ENCODE measurements at places on chromosomes 2 and 18. TPM values are rescaled to one million over a fixed set of nuclear protein-coding genes. Genes with fewer than 3 reads are reported as not detected.
A peak's percentile ranks its signal among the peaks of the same experiment; 100 is the strongest.

DNA sequence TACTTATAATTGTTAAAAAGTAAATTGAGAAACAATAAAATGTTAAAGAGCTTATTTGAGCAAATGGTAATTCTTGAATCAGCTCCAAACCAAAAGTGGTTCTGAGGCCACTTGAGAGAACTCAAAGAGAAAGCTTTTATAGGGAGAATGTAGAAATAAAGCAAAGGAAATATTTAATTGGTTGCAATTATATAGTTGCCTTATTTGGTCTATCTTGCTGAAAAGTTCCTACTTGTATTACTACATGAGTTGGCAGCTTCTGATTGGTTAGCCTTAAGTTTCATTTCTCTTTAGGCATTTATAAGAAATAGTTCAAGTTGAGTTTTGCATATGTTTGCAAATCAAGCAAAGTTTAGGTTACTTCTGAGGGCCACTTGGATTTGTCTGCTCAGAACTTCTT, 38.1 kb downstream of the SCN2A start:
- H3K27ac ChIP-seq = no peak overlapping the region
- no peak overlapping the region for H3K4me3 ChIP-seq
- no peaks in the 10 kb centered on the region for H3K4me1 ChIP-seq
- DNase-seq = no peak
- no peaks in the 10 kb centered on the region for H3K27me3 ChIP-seq

DNA sequence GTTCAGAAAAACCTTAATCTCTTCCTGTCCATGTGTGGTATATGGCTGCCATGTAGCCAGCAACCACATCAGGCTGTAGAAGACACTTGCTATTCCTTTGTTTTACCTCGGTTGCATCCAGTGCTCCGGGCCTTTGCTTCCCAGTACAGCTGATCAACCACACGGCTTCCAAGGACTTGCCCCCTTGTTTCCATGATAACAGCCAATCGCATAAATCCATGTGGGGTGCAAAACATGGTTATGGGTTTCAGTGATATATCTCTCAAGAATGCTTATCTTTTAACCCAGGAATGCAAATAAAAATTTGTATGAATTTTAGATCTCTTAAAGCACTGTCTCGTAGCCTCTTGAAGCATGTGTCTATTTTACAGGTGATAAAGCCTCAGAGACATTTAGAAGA, 118.3 kb downstream of the MGAT5 start:
- H3K36me3 ChIP-seq = peaks cover 4% of the 10 kb centered on the region
- no peak overlapping the region for H3K4me3 ChIP-seq
- no peak overlapping the region for H3K27ac ChIP-seq
- H3K4me1 ChIP-seq = peaks cover 13% of the 10 kb centered on the region

RAD51AP2 gene
- polyA plus RNA-seq = not detected

ALPI gene
- not detected for polyA plus RNA-seq

HRH4 gene
- 1.1 TPM for polyA plus RNA-seq

CFAP210 gene
- not detected for polyA plus RNA-seq

DNA sequence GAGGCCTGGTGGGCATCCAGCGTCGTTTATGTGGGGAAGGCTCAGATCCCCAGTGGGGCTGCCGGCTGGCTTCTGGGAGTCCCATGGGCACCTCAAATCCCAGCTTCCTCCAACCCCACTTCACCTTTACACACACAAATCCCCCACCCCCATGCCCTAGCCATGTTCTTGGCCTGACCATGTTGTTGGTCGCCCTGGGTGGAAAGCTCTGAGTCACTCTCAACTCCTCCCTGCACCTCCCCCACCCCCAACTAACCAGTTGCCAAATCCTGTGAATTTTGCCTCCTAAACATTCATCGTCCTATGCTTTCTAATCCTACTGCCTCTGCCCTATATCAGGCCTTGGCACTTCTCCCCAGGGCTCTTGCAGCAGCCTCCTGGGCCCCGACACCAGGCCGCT, 6.4 kb downstream of the TNS1 start:
- no peaks in the 10 kb centered on the region for H3K4me1 ChIP-seq
- DNase-seq = no peak
- H3K27me3 ChIP-seq = no peaks in the 10 kb centered on the region
- no peaks in the 10 kb centered on the region for H3K36me3 ChIP-seq
- H3K27ac ChIP-seq = no peak overlapping the region

DNA sequence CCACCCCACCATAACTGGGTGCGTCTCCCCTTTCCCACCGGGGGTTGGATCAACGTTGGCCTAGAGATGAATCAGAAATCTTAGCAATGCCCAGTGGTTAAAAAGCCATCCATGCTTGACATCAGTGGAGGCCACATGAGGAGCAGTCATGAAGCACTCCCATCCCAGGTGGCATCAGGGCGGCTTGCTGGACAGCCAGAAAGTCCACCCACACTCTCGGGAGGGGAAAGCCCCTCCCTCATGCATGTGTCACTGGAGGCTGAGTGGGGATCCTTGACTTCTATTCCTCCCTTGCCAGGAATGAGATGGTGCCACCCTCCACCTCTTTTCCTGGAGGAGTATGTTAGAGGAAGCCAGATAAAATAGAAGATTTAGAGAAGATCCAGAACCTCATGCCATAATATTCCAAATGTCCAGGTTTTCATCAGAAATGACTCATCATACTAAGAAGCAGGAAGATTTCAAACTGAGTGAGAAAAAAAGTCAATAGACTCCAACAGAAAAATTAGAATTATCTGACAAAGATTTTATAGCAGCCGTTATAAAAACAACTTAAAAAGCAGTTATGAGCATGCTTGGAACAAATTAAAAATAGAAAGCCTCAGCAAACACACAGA, 507.1 kb upstream of the ID2 start:
- H3K36me3 ChIP-seq = no peaks in the 10 kb centered on the region
- H3K4me1 ChIP-seq = no peaks in the 10 kb centered on the region
- DNase-seq = no peak
- H3K27ac ChIP-seq = no peak overlapping the region

GRCh38 chr2:20599001-20599600, 51.8 kb downstream of the HS1BP3 start:
- no peak overlapping the region for H3K27ac ChIP-seq
- H3K36me3 ChIP-seq = no peaks in the 10 kb centered on the region
- DNase-seq = no peak
- no peak overlapping the region for H3K4me3 ChIP-seq

DNA sequence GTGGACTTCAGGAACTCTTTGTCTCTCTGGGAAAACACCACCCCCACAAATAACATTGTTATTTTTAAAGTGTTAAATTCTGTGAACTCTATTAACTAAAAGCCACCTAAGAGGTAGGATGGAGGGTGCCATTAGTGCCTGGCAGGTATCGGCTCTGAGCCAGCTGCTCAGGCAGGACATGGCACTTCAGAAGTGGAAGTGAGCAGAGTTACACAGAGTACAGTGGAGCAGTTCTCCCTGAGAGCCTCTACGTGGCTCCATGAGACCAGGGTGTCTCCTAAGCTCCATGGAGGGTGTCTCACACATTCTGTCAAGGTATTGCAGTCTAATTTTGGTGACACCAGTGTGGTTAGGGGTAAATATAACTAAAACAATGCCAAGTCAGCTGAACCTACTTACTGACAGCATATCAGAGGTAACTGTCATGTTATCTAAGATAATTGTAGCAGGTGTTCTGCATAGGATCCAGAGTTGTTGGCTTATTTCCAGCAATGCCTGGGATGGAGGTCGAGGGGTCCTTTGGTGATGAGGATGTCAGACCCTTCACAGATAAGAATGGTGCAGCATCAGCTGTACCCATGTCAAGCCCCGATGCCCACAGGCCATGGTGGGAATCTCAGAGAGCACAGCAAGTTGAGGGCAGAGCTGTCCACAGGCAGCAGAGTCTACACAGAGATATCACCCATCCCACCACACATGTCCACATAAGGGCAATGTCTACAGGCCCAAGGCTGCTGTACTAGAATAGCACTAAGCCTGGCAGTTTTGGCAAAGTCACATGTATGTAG, 8.6 kb upstream of the MALL start:
- no peaks in the 10 kb centered on the region for H3K36me3 ChIP-seq
- H3K27ac ChIP-seq = no peak overlapping the region
- no peak for DNase-seq

- peak; percentile 60 for DNase-seq
- H3K27ac ChIP-seq = no peak overlapping the region
- no peaks in the 10 kb centered on the region for H3K4me1 ChIP-seq
- no peak overlapping the region for H3K4me3 ChIP-seq
These were observed 23.5 kb upstream of the C18orf32 start for GRCh38 chr18:49510393-49511115.

DCAF17 gene
- polyA plus RNA-seq = 11.3 TPM

ANKRD29 gene
- polyA plus RNA-seq = 0.91 TPM

GRCh38 chr2:172311921-172312345, 115.5 kb upstream of the ITGA6 start:
- no peaks in the 10 kb centered on the region for H3K27me3 ChIP-seq
- no peak for DNase-seq
- no peaks in the 10 kb centered on the region for H3K4me1 ChIP-seq

DNA sequence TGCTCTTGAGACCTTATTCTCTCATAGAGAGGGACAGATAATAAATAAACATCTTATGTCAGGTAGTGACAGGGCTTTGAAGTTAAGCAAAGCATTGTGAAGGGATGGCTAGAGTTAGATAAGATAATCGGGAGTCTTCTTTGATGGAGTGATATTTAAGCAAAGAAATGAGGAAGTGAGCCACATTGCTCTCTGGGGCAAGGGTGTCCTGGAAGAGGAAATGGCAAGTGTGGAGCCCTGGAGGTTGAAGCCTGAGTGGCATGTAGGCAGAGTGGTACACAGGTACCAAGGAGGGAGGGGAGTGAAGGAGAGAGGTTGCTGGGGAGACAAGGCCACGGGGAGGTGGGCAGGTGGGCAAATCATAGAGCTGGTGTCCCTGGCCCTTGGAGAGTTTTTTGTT, 110.2 kb downstream of the CTAGE1 start:
- H3K27me3 ChIP-seq = no peaks in the 10 kb centered on the region
- no peak overlapping the region for H3K27ac ChIP-seq
- no peak for DNase-seq
- no peaks in the 10 kb centered on the region for H3K4me1 ChIP-seq
- H3K36me3 ChIP-seq = no peaks in the 10 kb centered on the region
- no peak overlapping the region for H3K4me3 ChIP-seq

- H3K4me3 ChIP-seq = no peak overlapping the region
- H3K36me3 ChIP-seq = no peaks in the 10 kb centered on the region
- H3K4me1 ChIP-seq = no peaks in the 10 kb centered on the region
These were observed 32.8 kb downstream of the ZBTB7C start for GRCh38 chr18:48376406-48376805.

ESCO1 gene
- 4.6 TPM for polyA plus RNA-seq

Measured in CD4-positive, alpha-beta memory T cell (primary cell).